Prostate gland (tissue), 2 donors: ENCODE measurements at places on chromosomes 1 and 21. TPM values are rescaled to one million over a fixed set of nuclear protein-coding genes. Genes with fewer than 3 reads are reported as not detected.

The OVAAL gene
- total RNA-seq, result not detected

The ENAH gene
- total RNA-seq, result 36.4 TPM

The WDR26 gene
- 50.7 TPM for total RNA-seq

The MRAP gene
- total RNA-seq, result 4.7 TPM

The SYT14 gene
- 0.41 TPM for total RNA-seq

The DNASE2B gene
- 8.6 TPM for total RNA-seq

The OR10Z1 gene
- not detected for total RNA-seq

The BOLA1 gene
- total RNA-seq, result 40.6 TPM

The SLC9A1 gene
- total RNA-seq, result 30.4 TPM

The LCE3E gene
- not detected for total RNA-seq

The OR2T11 gene
- not detected for total RNA-seq

The LCE2B gene
- total RNA-seq, result 3.2 TPM

The ROR1 gene
- 11.1 TPM for total RNA-seq

The TNFSF4 gene
- total RNA-seq, result 1.6 TPM

The NFASC gene
- total RNA-seq, result 3.7 TPM

The MFSD2A gene
- 1.1 TPM for total RNA-seq

The CADM3 gene
- 0.23 TPM for total RNA-seq

The OR2T29 gene
- total RNA-seq, result not detected

The AMY2B gene
- total RNA-seq, result 18.1 TPM

The DISP1 gene
- 4.9 TPM for total RNA-seq

The PRAMEF25 gene
- not detected for total RNA-seq

The IFI6 gene
- total RNA-seq, result 274 TPM

The CMPK1 gene
- 54.9 TPM for total RNA-seq

The DNAJC8 gene
- total RNA-seq, result 43.7 TPM

The SLAMF9 gene
- total RNA-seq, result not detected

The MMEL1 gene
- 13.6 TPM for total RNA-seq

The ATP1A4 gene
- 2.8 TPM for total RNA-seq

The GPR37L1 gene
- 0.28 TPM for total RNA-seq

The NLRP3 gene
- 1.4 TPM for total RNA-seq

The KRTAP11-1 gene
- not detected for total RNA-seq

The ODR4 gene
- 30.1 TPM for total RNA-seq

The NBPF20 gene
- 1.4 TPM for total RNA-seq

The FCRL6 gene
- total RNA-seq, result not detected

The IVL gene
- 0.57 TPM for total RNA-seq

The FOXO6 gene
- 3.3 TPM for total RNA-seq

The EDARADD gene
- 12.8 TPM for total RNA-seq

The SLAMF6 gene
- total RNA-seq, result 1.4 TPM

The OR2L2 gene
- total RNA-seq, result 0.17 TPM

The HMGN1 gene
- total RNA-seq, result 141 TPM

The ESPN gene
- 257 TPM for total RNA-seq

The HTR1D gene
- 0.28 TPM for total RNA-seq

The PBXIP1 gene
- 140 TPM for total RNA-seq

The APCS gene
- total RNA-seq, result not detected

The PADI2 gene
- total RNA-seq, result 1.1 TPM

The SUMO3 gene
- 92.2 TPM for total RNA-seq

The GJB4 gene
- total RNA-seq, result 1.3 TPM

The DNAI4 gene
- total RNA-seq, result 8.0 TPM

The KRTAP21-2 gene
- total RNA-seq, result not detected

The VWA5B1 gene
- not detected for total RNA-seq

The OR2L13 gene
- not detected for total RNA-seq

The GJC2 gene
- 4.1 TPM for total RNA-seq

The CYP4X1 gene
- total RNA-seq, result 34.7 TPM

The KLHDC7A gene
- total RNA-seq, result 0.34 TPM

The USP21 gene
- total RNA-seq, result 32.1 TPM

The TTC22 gene
- 30.4 TPM for total RNA-seq

The CHIA gene
- total RNA-seq, result not detected

The ARHGEF16 gene
- 25.2 TPM for total RNA-seq

The KIF2C gene
- total RNA-seq, result 13.2 TPM
